Naive thymus-derived CD4-positive, alpha-beta T cell (primary cell): ENCODE measurements at places on chromosomes 6 and 20. TPM values are rescaled to one million over a fixed set of nuclear protein-coding genes. Genes with fewer than 3 reads are reported as not detected.

Gene CYP21A2
- polyA plus RNA-seq = not detected

Gene CST5
- not detected for polyA plus RNA-seq

Gene MUC21
- polyA plus RNA-seq = not detected

Gene AGPAT4
- polyA plus RNA-seq = 1.2 TPM

Gene CLIC5
- polyA plus RNA-seq = 0.45 TPM

Gene HAO1
- not detected for polyA plus RNA-seq

Gene TRIM10
- polyA plus RNA-seq = not detected

Gene MROH8
- 0.59 TPM for polyA plus RNA-seq

Gene ARFGEF2
- polyA plus RNA-seq = 12.0 TPM

Gene CALHM6
- polyA plus RNA-seq = 52.1 TPM
